Right renal pelvis (tissue), 4 donors: ENCODE measurements at places on chromosomes 11 and 22. TPM values are rescaled to one million over a fixed set of nuclear protein-coding genes. Genes with fewer than 3 reads are reported as not detected.

DNA sequence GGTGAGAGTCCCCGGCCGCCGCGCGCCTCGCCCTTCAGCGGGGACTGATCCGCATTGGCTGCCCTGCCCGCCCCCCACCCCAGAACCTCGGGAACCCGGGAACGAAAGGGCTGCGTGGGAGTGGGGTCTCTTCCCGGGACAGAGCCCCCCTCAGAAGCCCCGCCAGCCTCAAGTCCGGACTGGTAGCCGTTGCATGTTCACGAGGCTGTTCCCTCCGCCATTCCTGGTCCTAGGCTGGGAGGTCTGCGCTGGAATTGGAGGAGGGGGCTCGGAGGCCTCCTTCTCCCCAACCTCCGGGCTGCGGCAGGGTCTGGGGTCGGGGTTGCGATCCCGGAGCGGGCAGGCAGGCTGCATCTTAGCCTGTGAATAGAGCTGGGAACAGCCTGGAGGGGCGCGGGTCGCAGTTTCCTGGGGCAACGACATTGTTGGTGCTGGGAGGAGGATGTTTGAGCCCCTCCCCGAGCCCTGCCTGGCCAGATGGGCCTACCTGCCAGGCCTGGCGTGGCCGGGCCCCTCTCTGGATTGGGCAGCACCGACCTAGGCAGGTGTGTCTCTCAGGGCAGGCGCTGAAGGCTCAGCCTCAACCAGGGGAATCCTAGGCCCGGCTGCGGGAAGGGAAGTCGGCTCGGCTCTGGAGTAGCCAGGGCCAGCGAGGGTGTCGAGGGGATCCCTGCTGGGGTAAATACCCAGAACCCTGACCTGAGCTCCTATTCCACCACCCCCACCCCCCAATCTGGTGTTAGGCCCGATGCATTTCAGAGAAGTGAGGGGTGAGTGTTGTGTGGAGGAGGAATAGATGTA is 670 bp downstream of the MAPK8IP1 start:
- DNase-seq, result no peak

DNA sequence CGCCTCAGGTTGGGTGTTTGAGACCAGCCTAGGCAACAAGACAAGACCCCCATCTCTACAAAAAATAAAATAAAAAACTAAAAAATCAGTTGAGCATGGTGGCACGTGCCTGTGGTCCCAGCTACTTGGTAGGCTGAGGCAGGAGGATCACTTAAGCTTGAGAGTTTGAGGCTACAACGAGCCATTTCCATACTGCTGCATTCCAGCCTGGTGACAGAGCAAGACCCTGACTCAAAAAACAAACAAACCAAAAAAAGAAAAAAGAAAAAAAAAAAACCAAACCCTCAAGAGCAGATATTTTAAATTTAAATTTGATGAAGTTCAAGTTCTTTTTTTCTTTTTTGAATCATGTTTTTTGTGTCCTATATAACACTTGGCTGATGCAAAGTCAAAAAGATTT is 7.2 kb upstream of the CCDC83 start:
- no peak for DNase-seq

- DNase-seq, result no peak
Observed at GRCh38 chr22:36387709-36387958, 133 bp downstream of the MYH9 start.

GRCh38 chr11:127252321-127252720 is 251.8 kb upstream of the KIRREL3 start:
- no peak for DNase-seq

The UCP2 gene
- 82.1 TPM for polyA plus RNA-seq

DNA sequence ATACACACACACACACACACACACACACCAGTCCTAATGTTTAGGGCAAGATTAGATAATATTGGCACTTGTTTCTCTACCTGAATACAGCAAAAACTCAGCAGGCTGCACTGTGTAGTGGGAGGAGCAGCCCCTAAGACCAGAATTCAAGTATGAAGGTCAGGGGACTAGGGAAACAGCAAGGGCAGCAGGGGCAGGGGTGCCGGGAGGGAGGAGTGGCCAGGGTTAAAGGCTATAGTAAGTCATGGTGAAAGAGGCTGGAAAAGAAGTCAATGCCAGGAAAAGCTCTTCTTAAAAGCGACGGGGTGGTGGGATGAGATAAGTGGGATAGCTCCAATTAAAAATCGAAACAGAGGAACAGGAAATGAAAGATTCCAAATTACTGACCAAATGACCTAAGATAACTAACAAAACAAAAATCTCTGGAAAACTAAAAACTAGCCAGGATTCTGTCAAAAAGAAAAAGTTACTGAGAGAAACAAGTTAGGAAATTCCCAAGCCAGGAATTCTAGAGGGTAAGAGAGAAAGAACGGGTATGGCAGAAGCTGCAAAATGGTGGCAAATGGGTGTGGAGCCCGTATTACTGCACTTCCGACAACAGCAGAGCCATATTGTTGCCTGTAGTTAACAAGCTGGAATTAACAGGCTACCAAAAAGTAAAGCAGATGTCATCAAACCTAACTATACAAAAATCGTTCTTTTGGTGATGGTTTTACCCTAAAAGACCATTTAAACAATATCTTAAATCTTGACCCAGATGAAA is 1.3 kb downstream of the ASCL3 start:
- DNase-seq, result no peak

The INS gene
- not detected for polyA plus RNA-seq

The CBX7 gene
- polyA plus RNA-seq, result 8.9 TPM

The LMNTD2 gene
- 5.9 TPM for polyA plus RNA-seq

The TRIM22 gene
- polyA plus RNA-seq, result 8.6 TPM

DNA sequence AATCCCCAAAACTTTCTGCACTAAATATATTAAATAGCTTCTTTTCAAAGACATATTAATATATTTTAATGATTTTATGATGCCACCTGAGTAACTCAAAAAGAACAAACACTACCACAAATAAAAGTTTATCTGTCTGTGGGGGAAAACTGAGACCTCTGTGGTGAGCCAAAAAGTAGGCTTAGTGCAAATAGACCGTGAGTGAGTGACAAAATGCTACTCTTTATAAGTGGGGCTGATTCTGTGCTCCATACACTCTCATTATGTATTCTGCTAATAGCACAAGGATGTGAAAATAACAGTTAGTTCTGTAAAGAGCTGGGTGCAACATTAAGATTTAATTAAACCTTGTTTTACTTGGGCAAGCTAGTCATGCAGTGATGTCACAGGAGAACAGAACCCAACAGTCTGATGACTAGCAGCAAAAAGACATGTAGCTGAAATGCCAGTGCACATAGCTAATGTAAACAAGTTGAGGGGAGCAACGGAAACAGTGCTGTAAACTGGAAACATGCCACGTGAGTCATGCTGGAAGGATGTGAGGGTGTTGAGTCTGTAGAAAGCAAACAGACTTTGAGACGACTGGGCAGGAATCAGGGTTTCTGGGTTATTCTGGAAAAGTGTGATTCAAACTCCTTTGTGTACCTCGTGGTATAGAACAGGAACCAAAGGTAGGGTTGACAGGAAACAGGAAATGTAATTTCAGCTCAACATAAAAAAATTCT is 1130.4 kb downstream of the LRRC4C start:
- DNase-seq, result no peak

DNA sequence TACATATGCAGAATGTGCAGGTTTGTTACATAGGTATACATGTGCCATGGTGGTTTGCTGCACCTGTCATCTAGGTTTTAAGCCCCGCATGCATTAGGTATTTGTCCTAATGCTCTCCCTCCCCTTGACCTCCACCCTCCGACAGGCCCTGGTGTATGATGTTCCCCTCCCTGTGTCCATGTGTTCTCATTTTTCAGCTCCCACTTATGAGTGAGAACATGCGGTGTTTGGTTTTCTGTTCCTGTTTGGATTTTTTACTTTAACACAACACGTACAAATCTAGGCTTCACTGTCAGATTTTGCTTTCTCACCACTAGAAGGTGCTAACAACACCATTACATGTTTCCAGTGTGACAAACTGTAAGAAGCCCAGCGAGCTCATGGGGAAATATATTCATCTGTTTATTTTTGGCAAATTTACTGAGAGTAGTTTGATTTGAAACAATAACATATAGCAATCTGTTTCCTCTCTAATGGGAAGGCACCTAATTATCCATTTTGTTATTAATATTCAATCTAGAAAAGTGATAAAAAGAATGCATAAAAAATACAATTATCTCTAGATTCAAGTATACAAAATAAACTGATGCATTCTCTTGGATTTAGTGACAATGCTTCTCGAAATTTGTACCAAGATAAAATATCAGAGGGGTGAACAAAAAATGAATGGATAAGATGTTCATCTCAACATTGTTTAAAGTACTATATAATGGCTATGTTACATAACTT is 23.2 kb upstream of the BIRC3 start:
- no peak for DNase-seq

DNA sequence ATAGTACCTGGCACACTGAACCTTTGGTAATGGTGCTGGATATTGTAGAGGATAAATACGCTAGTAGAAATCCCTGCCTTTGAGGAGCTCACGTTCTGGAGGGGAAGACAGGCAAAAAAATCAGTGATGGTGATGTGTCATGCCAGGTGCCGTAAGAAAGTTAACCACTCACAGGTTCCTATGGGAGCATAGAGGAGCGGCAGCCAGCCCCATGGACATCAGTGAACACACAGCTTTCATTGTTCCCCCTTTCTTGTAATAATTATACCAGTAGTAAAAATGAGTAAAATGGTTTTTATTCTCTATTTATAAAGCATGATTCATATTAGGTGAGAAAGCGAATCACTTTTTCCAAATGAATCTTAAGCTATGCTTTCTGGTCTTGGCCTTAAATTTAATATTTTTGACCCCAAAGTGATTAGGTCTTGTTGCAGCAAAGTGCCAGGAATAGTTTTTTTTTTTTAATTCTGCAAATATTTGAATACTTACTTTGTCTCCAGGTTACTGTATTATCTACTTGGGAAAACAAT is 57.9 kb downstream of the UVRAG start:
- no peak for DNase-seq

DNA sequence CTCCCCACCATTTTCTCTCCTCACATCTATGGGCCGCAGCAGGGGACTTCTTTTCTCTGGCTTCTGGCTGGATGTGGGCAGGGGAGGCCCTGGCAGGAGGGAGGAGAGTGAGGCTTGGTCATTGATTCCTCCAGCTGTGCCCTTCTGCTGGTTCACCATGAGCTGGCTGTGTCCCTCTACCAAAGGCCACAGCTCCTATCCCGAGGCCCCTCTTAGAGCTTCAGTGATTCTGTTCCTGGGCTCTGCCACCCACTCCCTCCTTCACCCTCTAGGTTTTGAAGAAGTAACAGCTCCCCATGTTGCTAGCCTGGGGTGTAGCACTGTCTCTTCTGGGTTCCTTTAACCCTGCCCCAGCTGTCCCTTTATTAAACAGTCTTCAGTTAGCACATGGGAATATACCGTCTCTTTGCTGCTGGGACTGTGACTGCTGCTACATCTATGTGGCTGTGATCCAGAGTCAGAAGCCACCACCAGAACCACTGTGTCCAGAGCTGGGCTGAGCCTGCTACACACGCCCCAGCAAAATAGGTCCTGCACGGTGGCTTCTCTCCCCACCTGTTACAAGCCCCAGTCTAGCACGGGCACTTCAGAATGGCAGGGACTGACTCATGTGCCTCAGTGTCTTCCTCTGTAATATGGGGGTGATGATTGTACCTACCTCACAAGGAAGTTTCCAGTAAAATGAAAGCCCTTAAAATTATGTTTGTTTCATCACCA is 578 bp upstream of the PARVG start:
- no peak for DNase-seq

The OR8G5 gene
- polyA plus RNA-seq, result not detected

The OR2AT4 gene
- not detected for polyA plus RNA-seq

The RIMBP3C gene
- 0.50 TPM for polyA plus RNA-seq

The BRSK2 gene
- polyA plus RNA-seq, result 1.1 TPM

DNA sequence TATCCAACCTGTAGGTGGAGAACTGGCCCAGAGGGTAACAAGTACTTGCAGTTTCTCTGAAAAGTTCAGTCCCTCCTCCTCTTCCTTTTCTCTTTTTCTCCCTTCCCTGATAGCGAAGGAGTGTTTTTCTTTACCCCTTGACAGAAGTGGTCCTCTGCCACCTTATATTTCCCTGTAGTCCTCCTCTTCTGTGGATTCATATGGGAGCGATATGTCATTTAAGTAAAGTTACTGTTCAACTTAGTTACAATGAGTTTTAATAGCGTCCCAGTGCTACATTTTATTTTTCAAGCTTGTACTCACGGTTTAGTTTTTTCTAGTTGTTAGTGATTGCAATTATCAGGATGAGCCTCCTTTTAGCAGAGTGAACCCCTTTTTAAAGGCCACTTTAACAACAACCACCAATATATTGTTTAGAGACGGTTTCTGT is 1.4 kb downstream of the PCF11 start:
- no peak for DNase-seq
